ENCODE measurements at places on chromosomes 11 and 22. TPM values are rescaled to one million over a fixed set of nuclear protein-coding genes. Genes with fewer than 3 reads are reported as not detected.
A peak's percentile ranks its signal among the peaks of the same experiment; 100 is the strongest.

DNA sequence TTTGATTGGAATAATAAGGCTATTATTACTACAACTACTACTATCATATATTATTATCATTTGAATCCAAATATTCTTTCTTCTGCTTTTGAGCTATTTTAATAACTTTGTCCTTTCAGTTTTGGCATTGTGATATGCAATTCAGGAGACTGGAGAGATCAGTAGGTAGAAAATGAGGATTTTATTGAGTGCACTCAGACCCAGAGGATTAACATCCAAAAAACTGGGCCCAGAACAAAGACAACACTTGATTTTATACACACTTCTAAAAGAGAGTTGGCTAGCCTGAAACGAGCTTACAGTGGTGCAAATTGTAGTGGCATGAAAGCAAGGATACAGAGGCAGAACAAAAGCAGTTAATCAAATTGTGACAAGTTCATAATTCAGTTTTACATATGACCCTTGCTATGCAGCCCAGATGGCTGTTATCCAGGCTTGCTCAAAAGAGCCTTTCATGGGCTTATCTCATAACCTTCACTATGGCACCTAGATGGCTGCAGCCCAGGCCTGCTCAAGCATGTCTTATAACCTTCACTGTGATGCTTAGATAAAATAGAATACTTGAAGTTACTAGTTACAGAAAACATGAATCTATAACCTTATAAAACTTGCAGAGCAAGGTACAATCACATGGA is 796.3 kb upstream of the RAG2 start:
- H3K4me3 ChIP-seq: no peak overlapping the region
- no peak for DNase-seq
- H3K27ac ChIP-seq: no peak overlapping the region
- no peaks in the 10 kb centered on the region for H3K27me3 ChIP-seq
- no peaks in the 10 kb centered on the region for H3K4me1 ChIP-seq
- no peaks in the 10 kb centered on the region for H3K36me3 ChIP-seq

ACRV1 gene
- not detected for total RNA-seq

PRR5 gene
- 24.0 TPM for total RNA-seq

GRCh38 chr11:534396-535209 is 773 bp downstream of the HRAS start:
- no peaks in the 10 kb centered on the region for H3K27me3 ChIP-seq
- H3K4me3 ChIP-seq: peak overlapping the region; percentile 99
- no peaks in the 10 kb centered on the region for H3K36me3 ChIP-seq
- DNase-seq: peak; percentile 66
- no peaks in the 10 kb centered on the region for H3K4me1 ChIP-seq

GRCh38 chr11:113896156-113896879 is 8.3 kb upstream of the HTR3B start:
- H3K27me3 ChIP-seq: peaks cover 27% of the 10 kb centered on the region
- DNase-seq: peak; percentile 63
- no peak overlapping the region for H3K4me3 ChIP-seq
- H3K36me3 ChIP-seq: no peaks in the 10 kb centered on the region
- H3K27ac ChIP-seq: no peak overlapping the region
- no peaks in the 10 kb centered on the region for H3K4me1 ChIP-seq

- H3K4me1 ChIP-seq: peaks cover 18% of the 10 kb centered on the region
- DNase-seq: no peak
- no peak overlapping the region for H3K27ac ChIP-seq
- H3K36me3 ChIP-seq: no peaks in the 10 kb centered on the region
- no peaks in the 10 kb centered on the region for H3K27me3 ChIP-seq
Measured at GRCh38 chr22:28406246-28406645, 273.4 kb downstream of the TTC28 start.

- no peaks in the 10 kb centered on the region for H3K36me3 ChIP-seq
- DNase-seq: peak; percentile 79
- no peaks in the 10 kb centered on the region for H3K27me3 ChIP-seq
- H3K4me3 ChIP-seq: peak overlapping the region; percentile 70
Measured at GRCh38 chr11:57425565-57426438, 1.1 kb downstream of the SLC43A3 start.

DNA sequence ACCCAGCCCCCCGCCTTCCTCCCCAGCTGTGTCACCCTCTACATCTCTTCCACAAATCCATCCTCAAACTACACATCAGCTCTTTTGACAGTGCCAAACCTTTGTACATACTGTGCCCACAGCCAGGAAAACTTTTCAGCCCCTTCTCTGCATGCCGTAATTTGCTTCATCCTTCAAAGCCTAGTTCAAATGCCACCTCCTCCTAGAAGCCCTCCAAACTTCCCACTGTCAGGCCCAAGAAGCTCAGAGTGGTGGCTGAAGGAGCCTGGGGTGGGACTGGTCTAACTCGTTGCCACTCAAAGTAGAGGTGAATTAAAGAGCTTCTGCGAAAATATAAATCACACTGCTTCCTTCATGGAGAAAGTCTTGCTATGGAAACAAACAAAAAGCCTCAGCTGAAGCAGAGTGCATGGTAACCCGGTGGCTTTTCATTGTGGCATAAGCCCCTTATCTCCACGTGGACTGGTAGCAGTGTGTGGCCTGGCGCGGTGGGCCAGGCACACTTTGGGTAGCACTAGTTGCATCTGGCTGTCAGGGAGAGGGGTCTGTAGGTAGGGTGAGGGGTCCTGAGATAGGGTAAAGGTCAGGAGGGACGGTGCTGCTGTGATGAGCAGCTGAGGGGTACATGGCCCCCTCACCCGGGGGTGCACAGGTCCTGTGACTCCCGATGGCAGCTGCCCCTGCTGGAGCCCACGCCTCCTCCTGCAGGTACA is 76.9 kb downstream of the MYO7A start:
- no peak overlapping the region for H3K4me3 ChIP-seq
- H3K27ac ChIP-seq: no peak overlapping the region
- no peak for DNase-seq
- no peaks in the 10 kb centered on the region for H3K36me3 ChIP-seq
